ENCODE measurements at places on chromosomes 5 and 9.

- no peak for DNase-seq
Observed at GRCh38 chr9:81080900-81081299, 608.4 kb downstream of the TLE1 start.

DNA sequence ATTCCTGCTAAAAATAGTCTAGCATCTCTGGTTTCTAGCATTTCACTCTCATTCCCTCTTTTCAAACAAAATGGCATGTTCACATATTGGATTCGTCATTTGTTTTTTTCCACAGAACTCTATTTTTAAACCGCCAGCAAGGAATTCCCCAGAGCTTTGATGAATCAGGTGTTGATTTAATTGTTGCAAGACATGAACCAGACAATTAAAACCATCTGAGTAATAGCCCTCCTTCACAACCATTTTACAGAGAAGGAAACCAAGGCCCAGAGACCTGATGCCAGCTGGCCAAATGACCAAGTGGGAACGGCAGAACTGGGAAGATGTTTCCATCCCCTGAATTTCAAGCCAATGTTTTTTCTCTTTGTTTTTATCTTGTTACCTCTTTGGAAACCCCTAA lies 167.0 kb downstream of the CAAP1 start:
- DNase-seq: no peak

GRCh38 chr9:128081056-128081455 lies 13.0 kb downstream of the SLC25A25 start:
- peak; percentile 95 for DNase-seq

DNA sequence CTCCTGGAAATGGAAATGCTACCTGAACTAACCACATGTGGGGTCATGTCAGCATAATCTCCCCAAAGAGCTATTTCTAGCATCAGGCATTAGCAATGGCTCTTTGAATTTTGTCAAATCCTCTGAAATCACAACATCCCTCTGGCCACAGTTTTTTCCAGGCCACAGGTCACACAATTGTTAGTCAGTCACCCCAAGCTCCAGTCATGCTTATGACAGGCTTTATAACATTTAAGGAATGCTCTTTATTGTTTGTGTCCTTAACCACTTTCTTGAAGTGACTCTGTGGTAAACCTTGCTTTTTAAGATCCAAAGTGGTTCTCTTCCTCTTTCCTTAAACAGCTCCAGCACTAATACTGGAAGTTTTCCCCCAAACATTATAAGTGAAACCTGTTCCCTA lies 169.2 kb upstream of the HMHB1 start:
- peak; percentile 76 for DNase-seq

- DNase-seq: peak; percentile 49
Observed at GRCh38 chr5:446883-447263, 3.9 kb downstream of the EXOC3 start.

DNA sequence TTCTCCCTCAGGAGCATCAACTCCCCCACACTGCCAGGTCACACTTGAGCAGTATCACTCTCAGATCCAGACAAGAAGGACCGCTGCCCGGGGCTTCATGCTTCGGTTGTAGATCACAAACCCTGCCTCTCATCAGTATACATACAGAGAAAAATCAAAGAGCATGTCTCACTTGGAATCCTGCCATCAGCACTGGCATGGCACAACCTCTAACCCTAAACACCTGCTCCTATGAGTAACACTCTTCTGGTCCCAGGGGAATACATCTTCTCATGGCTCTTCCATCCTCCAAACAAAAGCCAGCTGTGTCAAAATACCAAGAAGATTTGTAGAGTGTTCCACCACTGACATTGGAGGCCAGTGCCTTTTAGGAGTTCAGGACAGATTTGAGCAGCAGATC lies 84.8 kb upstream of the MIER3 start:
- DNase-seq: no peak

- DNase-seq: no peak
Observed at GRCh38 chr9:89911721-89912604, 307.2 kb downstream of the GADD45G start.

- no peak for DNase-seq
Observed at GRCh38 chr9:3028535-3028934, 184.6 kb upstream of the PUM3 start.

DNA sequence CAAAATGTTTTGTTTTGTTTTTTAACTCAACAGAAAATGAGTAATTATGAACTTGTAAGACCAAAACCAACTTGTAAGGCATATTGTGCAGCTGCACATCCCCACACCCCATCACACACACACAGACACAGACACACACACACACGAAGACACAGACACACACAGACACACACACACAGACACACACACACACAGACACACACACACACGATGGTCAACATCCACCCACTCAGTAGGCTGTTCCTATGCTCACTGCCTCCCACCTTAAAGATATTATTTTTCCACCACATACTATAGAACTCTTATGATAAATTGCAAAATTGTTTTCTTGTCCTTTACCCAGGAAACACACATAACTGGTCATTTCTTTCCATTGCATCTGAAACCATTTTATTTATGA lies 6.2 kb downstream of the SHC3 start:
- no peak for DNase-seq
